DMS79 treated with DMSO at 0.1 percent for 48 hours (cell line): ENCODE measurements at places on chromosomes 1 and 21.

GRCh38 chr21:45481977-45482898, 60.0 kb downstream of the SLC19A1 start:
- DNase-seq, result no peak

- peak; percentile 95 for DNase-seq
These were observed at the start of gene C21orf91 for GRCh38 chr21:17819114-17819876. Gene C21orf91 (minus strand): TSS chr21:17819356. CDS start chr21:17818318, 1,038 bp downstream.

DNA sequence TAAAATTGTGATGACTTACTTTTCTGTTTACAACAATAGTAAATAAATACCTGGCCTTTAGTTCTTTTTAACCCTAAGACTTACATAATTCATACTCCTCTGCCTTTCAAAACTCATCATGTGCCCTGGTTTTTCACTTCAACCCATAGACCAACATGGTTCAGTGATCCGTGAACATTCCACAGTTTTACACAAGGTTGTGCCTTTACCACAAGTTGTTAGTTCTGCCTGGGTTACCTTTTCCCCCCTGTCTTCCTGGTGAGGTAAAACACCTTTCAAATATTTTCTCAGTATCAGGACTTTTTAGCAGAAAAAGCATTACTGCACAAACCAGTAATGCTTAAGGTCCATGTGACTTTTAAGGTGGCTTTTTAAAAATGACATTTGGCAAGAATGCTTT, 1466.4 kb downstream of the PLA2G4A start:
- DNase-seq, result no peak

DNA sequence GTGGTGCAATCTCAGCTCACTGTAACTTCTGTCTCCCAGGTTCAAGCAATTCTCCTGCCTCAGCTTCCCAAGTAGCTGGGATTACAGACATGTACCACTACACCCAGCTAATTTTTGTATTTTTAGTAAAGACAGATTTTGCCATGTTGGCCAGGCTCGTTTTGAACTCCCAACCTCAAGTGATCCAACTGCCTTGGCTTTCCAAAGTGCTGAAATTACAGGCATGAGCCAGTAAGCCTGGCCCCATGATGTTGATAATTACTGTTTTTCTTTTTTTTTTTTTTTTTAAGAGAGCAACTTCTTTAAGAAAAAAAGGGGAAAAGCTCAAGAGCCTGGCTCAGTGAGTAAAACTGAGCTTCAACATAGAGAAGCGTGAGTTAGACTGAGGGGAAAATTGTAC, 9.6 kb upstream of the SOAT1 start:
- no peak for DNase-seq

DNA sequence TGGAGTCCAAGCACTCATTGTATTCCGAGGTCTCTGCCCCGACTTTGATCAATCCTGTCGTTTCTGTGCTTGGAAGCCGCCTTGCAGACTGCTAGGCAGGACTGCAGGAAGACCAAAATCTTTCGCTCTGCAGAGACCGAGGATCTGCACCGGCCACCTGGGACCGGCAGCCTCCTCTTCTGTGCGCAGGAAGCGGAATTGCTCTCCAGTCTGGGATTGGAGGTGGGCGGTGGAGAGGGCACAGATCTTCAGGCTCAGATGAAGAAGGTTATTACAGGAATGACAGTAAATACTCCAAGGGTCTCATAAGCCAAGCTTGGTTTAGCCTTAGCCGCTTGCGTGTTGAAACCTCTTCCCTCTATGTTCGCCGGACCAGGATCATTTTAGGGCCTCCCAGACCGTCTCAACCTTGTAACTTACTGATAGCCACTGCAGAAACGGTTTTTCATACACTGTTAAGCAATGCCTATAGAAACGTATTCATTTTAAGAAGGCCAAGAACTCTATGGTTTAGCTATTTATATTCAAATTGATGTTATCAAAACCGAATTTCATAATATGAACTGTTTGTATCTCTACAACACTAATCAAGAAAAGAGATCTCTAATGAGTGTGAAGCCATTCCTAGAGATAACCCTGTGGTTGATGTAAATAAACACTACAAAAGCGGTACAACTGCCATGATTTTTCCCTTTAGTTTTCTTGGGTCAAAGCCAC, 1.1 kb downstream of the MIA3 start:
- DNase-seq, result no peak

DNA sequence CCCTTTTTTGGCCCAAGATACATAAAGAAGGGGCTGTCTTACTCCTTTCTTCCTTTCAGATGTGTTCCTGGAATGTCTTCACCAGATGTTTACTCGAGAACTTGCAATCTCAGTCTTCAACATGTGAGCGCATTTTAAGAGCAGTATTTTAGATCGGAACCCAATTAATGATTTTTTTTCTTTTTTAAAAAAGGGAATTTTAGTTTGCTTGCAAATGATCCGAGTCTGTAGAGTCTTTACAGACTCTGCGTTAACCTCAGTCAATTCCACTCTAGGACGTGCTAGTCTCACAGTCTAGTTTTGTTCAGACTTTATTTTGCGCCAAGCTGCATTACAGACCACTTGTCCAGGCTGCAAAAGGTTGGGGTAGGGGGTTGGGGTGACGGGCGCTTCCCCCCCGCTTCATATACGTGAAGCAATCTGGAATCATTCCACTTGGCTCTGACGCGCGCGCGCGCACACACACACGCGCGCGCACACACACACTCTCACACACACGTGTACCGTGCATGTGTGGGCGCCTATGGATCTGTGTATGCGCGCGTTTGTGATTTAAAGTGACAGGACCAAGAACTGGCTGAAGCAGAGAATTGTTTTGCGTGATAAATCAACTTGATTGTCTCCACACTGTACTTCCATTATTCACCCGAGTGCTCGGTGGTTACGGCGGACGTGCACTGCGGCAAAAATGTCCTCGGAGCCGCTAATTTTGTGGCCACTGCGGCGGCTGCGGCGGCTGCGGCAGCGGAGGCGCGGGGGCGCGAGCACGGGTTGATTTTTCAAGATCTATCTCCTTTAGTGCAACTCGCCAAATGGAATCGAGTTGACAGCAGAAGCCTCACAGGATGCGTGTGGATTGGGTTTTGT, 25.6 kb upstream of the NFIA start:
- peak; percentile 54 for DNase-seq

GRCh38 chr21:33018707-33019465, 6.8 kb upstream of the OLIG2 start:
- no peak for DNase-seq

- DNase-seq, result no peak
These were observed 127.5 kb upstream of the ZP4 start for GRCh38 chr1:238018214-238018613.

DNA sequence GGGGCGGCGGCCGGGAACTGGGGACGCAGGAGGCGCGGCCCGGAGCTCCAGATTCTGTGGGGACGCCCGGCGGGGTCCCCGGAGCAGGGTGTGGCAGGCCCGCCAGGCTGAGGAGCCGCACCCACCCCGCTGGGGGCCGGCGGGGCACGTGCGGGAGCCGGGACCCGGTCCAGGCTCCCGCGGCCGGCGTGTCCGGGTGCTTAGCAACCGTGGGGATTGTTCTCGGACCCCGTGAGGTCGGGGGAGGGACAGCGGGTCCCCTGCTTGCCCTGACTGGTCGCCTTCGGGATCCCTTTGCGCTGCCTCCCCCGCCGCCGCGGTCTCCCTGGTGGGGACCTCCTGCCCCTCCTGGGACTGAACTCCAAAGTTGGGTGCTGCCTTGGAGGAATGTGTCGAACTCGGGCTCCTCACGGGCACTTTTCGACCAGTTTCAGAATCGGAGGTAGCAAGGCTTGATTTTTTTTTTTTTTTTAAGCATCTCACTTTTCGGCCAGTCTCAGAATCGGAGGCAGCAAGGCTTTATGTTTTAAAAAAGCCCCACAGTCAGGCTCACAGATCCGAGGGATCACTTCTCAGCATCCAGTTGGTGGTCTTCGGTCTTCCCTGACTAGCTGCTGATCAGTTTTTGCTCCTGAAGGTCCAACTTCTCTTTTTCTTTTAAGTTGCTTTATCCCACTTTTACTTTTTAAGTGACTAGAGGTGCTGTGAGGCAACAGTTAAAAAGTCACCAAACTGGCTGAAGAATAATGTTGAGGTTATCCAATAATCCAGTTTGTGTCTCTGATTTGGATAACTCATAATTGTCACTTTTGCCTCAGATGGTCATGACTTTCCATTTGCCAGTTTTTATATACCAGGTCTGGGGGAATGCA, 648 bp downstream of the FAM76A start:
- no peak for DNase-seq
